ENCODE measurements at places on chromosomes 3 and 15.

- DNase-seq, result no peak
These were observed 59.8 kb upstream of the INSYN1 start for GRCh38 chr15:73812806-73813465.

GRCh38 chr15:41894251-41894790 is 468 bp upstream of the SPTBN5 start:
- no peak for DNase-seq

DNA sequence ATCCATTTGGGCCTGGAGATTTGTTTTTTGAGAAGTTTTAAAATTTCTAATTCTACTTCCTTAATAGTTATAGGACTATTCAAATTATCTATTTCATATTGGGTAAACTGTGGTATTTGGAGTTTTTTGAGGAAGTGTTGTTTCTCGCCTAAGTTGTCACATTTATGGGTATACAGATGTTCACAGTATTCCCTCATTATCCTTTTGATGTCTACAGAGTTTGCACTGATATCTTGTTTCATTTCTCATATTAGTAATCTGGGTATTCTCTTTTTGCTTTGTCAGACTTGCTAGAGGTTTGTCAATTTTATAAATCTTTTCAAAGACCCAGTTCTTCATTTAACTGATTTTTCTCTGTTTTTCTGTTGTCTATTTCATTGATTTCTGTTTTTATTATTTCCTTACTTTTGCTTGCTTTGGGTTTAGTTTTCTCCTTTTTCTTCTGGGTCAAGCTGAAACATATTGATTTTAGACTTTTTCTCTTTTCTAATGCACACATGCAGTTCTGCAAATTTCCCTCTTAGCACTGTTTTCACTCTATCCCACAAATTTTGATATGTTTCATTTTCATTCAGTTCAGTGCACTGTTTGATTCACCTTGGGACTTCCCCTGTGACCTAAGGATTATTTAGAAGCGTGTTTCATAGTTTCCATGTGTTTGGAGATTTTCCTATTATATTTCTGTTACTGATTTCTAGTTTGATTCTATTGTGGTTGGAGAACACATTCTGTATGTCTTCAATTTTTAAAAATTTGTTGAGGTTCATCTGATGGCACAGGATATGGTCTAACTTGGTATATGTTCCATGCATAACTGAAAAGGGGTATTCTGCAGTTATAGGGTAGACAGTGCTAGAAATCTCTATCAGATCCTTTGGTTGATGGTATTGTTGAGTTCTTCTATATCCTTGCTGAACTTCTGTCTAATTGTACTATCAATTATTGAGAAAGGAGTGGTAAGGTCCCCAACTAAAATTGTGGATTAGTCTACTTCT is 79.6 kb downstream of the SUMF1 start:
- no peak for DNase-seq

- DNase-seq, result no peak
These were observed 2.0 kb upstream of the SLC24A1 start for GRCh38 chr15:65619626-65620290.

DNA sequence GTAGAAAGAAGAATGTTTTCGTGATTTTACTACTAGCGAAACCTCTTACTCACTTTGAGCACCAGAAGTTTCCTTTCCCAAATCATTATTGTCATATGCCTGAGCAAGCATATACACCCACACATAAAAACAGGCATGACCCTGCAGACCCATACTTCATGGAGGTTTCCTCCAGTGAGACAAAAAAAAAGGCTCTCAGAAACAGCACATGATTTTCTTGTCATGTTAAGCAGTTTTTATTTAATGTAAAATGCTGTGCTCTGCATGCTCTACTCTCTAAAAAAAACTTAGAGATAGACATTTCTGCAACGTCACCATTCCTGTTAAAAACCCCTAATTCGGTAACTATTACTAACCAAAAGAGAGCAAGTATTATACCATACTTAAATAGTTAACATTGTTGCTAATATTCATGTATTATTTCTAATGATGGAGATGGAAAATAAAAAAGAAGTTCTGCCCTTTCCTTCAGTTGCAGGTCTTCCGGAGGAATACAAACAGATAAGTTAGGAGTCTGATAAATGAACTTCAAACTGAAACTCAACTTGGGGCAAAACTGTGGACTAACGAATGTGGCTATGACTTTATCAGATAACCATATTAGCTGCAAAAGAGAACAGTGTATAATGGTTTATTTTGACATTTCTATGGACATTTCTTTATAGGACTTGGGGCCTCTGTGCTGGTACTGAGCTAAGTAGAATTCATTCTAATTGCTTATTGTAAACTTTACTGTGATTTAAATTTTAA is 15.9 kb downstream of the CD200R1 start:
- no peak for DNase-seq

DNA sequence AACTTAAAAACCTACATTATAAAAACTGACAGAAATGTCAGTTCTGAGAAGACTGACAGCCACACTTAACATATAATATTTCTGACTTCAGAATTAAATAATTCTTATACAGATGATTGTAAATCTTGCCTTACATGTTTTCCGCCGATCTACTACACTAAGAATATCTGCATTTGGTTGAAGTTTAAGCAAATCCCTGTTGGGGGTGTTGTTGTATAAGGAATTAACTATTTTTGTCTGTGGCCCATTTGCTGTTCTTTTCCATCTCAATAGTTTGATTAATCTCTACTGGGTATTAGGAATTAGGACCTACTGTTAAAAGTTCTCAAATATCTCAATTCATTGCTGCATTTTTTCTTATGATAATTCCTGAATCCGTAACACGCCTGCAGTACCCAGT is 838.3 kb upstream of the ROBO1 start:
- no peak for DNase-seq

- no peak for DNase-seq
These were observed 21.4 kb upstream of the KCTD6 start for GRCh38 chr3:58470363-58471024.

GRCh38 chr3:31744913-31745312 is 212.2 kb downstream of the STT3B start:
- no peak for DNase-seq
